GM04503 (cell line): ENCODE measurements at places on chromosomes 2 and 18.

GRCh38 chr2:219634171-219634940 is 6.9 kb downstream of the SLC4A3 start:
- no peak for DNase-seq

- DNase-seq: no peak
These were observed 389.6 kb downstream of the ADCYAP1 start for GRCh38 chr18:1294229-1294628.

- DNase-seq: no peak
These were observed 395.2 kb downstream of the CMPK2 start for GRCh38 chr2:6470518-6470917.

- DNase-seq: no peak
These were observed 10.2 kb downstream of the MSTN start for GRCh38 chr2:190052307-190052706.

- no peak for DNase-seq
These were observed 4.1 kb upstream of the STAT1 start for GRCh38 chr2:191018048-191018447.

DNA sequence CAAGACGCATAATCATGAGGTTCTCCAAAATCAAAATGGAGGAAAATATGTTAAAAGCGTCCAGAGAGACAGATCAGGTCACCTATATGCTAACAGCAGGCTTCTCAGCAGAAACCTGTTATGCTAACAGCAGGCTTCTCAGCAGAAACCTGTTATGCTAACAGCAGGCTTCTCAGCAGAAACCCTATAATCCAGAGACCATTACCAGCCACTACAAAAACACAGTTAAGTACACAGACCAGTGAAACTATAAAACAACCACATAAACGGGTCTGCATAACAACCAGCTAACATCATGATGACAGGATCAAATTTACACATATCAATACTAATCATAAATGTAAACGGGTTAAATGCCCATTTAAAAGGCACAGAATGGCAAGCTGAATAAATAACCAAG is 1548.4 kb upstream of the TMEFF2 start:
- DNase-seq: no peak

DNA sequence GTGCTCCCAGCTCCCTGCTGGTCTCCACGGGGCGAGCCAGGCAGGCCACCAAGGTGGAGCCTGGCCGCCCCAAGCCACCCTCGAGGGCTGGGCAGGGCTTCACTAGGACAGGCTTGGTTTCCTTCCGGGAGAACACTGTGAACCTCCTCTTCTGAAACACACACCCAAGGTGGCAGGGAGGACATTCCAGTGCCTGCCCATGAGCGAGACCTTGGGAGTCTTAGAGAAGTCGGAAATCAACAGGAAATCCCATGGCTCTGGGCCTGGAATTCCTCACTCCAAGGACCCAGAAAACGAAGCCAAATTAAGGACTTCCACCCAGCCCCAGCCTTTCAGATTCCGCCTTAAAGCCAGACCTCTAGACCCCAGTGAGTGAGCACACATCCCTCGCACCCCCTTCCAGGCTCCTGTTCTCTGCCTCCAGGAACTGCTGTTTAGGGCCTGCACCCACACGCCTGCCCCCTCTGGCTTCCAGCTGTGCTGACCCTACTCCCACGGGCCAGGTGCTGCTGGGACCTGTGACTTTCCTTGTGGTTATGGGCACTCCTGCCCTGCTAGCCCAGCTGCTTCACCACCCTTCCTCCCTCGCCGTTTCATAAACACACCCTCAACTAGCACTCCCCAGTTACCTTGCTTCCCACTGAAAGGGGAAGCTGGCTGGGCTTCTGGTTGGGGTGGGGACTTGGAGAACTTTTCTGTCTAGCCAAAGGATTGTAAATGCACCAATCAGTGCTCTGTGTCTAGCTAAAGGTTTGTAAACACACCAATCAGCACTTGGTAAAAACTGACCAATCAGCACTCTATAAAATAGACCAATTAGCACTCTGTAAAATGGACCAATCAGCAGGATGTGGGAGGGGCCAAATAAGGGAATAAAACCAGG is 13.7 kb downstream of the GPR17 start:
- no peak for DNase-seq

DNA sequence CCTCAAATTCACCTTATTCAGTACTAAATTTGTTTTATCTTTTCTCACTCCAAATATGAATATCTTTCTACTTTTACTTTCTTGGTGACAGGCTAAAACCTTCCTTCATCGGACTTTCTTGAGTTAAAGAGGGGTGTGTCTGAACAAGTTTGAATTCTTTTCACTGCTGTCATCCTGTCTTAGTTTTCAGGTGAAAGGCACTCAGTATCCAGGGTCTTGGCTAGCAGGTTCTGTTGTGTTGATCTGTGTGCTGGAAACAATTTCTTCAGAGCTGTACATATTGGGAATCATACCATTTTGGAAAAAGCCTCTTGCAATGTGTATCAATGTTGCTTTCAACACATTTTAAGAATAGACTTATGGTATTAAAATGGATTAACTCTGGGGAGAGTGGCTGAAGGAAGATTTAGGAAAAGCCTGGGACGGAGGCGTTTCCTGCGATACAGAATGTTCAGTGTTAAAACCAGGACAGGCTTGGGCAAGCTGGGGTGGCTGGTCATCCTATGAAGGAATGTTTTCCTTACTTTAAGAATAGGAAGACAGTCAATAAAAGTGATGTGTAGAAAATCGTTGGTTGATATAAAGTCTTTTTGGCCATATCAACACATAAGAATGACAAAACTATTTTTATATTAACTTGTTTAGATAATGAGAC is 350.7 kb upstream of the SPRED2 start:
- no peak for DNase-seq

DNA sequence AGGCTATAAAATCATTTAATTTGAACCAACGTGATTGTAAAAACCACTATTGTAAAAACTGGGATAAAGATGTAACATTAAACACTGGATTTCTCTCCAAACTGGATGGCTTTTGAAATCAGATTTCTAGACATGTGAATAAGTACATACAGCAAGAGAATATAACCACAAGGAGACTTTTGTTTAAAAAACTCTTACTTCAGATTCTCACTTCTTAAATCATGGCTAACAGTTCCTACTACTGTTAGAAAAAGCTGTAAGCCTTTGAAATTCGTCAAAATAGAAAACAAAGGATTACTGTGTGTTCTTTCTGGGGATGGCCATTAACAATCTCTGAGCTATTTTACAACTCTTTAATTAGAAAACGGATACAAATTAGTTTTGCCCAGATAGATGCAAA is 39.4 kb upstream of the SH3BP4 start:
- DNase-seq: no peak

- peak; percentile 1 for DNase-seq
These were observed 312.2 kb downstream of the LRATD1 start for GRCh38 chr2:14944562-14945346.

DNA sequence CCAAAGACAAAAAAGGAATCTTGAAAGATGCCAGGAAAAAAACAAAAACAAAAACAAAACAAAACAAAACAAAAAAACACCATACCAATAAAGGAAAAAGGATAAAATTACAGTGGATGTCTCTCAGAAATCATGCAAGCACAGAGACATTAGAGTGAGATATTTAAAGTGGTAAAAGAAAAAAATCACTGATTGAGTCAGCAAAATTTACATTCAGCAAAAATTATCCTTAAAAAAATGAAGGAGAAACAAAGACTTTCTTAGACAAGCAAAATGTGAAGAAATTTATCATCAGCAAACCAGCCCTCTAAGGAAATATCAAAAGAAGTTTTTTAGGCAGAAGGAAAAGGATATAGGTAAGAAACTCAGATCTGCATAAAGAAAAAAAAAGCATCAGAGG is 10.2 kb upstream of the GKN1 start:
- no peak for DNase-seq

DNA sequence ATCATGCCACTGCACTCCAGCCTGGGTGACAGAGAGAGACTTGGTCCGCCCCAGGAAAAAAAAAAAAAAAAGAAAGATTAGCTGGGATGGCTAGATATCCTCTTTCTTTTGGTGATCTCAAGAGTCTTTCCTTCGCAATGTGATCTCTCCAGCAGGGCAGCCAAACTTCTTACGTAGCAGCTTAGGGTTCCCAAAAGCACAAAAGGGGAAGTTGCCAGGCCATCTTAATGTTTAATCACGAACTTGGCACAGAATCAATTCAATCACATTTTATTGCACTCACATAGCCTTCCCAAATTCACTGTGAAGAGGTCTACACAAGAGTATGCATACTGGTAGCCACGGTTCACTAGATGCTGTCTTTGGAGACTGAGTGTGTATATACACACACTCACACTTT is 53.1 kb downstream of the VIL1 start:
- DNase-seq: no peak

DNA sequence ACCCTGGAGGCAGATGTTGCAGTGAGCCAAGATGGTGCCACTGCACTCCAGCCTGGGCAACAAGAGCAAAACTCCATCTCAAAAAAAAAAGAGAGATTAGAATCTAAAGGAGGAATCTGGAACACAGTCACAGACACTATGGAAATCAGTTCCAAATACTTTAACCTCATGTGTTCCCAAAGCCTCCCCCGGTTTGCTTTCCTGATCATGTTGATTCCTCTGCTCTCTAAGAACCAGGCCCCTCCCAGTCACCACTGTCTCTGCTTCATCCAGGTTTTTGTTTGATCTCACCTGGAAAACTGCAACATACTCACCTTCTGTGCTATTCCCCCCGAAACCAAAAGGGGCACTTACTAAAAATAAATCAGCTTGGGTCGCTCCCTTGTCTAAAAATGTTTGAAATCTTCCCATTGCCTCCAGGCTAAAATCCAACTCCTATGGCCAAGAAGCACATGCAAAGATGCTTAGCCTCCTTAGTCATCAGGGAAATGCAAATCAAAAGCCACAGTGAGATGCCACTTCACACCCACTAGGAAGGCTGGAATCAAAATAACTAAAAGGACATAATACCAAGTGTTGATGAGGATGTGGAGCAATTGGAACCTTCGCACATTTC is 6.2 kb upstream of the NEU2 start:
- DNase-seq: peak; percentile 65

- DNase-seq: peak; percentile 91
These were observed 97.0 kb upstream of the CD226 start for GRCh38 chr18:70044632-70045031.

DNA sequence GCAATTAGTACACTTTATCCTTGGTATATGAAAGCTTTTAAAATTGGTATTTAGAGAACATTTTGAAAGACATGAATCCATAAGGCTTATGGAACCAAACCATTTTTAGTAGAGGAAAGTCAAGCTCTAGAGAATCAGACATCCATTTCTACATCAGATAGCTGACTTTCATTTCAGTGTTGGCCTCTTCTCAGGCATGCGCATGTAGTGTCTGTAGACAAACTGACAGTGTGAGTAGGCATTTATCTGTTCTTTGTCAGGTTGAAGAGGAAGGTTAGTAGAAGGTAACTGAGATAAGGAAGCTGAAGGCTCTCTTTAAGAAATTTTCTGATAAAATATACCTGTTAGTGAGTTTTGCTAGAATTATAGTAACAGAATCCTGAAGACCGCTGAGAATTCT is 221.9 kb upstream of the SIX3 start:
- DNase-seq: no peak

GRCh38 chr2:77201755-77202154 is 320.4 kb downstream of the LRRTM4 start:
- no peak for DNase-seq

DNA sequence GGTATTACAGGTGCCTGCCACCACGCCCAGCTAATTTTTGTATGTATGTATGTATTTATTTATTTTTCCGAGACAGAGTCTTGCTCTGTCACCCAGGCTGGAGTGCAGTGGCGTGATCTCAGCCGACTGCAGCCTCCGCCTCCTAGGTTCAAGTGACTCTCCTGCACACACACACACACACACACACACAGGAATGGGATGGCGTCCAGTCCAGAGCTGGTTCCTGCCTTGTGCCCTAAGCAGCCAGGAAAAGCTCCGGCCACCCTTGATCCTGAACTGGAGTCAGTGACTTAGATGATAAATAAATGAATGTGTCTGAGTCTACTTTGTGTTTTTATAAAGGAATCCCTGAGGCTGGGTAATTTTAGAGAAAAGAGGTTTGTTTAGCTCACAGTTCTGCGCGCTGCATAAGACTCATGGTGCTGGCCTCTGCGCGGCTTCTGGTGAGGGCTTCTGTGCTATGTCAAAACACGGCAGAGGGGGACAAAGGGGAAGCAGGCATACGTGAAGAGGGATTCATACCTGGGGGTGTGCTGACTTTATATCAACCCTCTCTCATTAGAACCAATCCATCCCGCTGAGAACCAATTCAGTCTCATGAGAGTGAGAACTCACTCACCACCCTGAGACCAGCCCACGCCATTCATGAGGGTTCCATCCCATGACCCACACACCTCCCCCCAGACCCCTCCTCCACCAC is 59.7 kb upstream of the PHLPP1 start:
- DNase-seq: no peak

- no peak for DNase-seq
These were observed 16.1 kb downstream of the CEBPZ start for GRCh38 chr2:37215250-37215649.

DNA sequence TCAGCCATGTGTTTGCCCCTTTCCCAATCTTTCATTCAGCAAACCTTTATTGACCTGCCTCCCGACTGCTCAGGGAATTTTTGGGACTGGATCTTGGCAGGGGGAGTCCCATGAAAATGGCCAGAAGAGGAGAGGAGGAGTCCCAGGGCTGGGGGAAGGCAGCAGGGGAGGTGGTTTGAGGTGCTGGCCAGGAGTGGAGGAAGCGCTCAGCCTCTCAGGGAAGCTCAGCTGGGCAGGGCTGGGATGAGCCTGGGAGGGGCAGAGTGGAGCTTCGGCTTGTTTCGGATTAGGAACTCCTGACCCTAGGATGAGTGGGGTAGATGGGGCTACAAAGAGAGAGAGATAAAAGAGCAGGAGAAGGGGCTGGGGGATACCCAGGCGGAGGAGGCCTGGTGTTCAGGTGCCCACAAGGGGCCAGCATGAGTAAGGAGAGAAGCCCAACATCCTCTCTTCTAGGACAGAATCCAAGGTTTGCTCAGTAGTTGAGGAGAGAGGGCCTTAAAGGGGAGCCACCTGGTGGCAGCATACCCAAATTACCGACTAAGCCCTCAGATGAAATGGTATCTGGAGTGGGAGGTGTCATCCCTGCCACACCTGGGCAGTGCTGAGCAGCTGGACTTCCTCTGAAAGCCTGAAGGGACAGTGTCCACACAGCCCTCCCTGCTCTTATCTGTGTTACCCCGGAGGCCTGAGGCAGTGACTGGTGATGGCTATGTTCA is 91.1 kb downstream of the INHBB start:
- DNase-seq: no peak

GRCh38 chr18:10116574-10116973 is 202.8 kb downstream of the VAPA start:
- DNase-seq: no peak

GRCh38 chr18:22467760-22468553 is 50.2 kb upstream of the CTAGE1 start:
- peak; percentile 80 for DNase-seq

DNA sequence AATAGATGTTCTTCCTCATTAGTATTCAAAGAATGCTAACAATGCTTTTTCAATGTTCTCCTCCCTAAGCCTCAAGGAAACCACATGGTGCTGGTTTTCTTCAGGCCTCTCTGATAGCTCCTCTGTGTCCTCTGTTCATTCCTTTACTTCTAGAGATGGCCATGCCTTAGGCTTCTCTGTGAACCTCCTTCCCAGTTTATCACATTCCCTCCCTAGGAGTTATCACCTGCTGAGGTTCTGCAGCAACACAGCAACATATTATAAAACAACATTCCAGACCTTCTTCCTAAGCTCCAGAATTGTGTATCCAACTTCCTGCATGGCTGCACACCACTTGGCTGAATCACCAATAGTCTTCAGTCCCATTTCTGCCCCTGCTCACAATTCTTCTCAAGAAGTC is 325.5 kb downstream of the IRS1 start:
- no peak for DNase-seq
